ENCODE measurements at places on chromosomes 3 and 15. TPM values are rescaled to one million over a fixed set of nuclear protein-coding genes. Genes with fewer than 3 reads are reported as not detected.
A peak's percentile ranks its signal among the peaks of the same experiment; 100 is the strongest.

DNA sequence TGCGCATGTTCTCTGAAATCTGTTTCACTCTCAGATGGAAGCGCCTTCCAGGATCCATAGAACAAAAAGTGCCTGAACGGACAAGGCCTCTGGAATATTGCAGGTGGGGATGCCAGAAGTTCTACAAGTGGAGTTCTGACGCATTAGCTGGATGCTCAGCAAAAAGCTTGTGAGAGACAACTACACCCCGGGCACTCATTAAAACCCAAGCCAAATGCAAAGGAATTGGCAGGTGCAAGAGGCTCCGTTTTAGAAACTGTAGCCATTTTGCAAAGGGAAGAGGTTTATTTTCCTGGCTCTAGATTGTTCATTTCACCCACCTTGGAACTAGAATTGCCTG is 35.2 kb upstream of the SLC24A5 start:
- no peak for DNase-seq

Gene SV2B
- 2.8 TPM for total RNA-seq

DNA sequence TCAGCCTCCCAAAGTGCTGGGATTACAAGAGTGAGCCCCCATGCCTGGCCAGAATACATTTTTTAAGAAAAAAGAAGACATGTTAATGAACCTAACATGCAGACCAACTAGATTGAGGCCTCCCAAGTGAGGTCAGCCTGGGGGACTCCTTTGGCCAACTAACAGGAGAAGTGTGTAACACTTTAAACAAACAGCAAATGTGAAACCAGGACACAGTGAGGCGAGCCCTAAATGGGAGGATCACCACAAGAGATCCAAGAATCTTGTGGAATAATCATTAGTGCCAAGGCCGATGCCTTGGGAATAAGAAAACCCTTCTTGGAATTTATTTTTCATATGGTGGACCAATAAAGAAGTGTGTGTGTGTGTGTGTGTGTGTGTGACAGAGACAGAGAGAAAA is 73.9 kb downstream of the ATP10A start:
- DNase-seq, result no peak

DNA sequence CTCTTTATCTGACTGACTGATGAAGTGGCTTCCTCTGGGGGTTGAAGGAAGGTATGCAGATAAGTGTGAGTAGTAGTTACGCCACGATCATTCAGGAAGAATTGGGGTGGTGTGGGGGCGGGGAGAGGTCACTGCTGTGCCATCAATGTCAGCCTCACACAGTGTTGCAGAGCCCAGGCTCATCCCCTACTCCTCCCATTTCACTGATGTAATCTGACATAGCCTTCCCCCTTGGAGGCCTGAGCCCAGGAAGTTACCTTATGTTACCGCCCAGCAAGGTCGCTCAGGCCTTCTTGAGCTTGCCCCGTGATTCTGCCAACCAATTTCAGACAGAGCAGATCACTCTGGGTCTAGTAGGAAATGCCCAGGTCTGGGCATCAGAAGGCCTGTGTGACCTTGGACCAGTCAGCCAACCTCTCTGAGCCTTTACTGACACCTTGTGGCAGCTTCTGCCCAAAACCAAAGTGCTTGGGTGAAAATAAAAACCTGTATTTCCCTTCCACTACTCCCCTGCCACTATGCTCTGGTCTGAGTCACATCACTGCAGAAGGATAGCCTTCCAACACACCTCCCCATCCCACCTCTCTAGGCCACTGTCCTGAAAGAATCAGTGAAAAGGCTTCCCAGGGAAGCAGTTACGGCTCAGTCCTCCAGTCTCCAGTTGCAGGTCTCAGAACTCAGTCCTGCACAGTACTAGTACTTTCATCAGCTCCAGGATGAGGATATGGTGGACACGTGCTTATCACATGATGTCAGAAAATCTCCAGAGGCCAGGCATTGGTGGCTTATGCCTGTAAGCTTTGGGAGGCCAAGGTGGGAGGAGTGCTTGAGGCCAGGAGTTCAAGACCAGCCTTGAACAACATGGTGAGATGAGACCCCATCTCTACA is 28.1 kb upstream of the INSYN1 start:
- DNase-seq, result no peak

DNA sequence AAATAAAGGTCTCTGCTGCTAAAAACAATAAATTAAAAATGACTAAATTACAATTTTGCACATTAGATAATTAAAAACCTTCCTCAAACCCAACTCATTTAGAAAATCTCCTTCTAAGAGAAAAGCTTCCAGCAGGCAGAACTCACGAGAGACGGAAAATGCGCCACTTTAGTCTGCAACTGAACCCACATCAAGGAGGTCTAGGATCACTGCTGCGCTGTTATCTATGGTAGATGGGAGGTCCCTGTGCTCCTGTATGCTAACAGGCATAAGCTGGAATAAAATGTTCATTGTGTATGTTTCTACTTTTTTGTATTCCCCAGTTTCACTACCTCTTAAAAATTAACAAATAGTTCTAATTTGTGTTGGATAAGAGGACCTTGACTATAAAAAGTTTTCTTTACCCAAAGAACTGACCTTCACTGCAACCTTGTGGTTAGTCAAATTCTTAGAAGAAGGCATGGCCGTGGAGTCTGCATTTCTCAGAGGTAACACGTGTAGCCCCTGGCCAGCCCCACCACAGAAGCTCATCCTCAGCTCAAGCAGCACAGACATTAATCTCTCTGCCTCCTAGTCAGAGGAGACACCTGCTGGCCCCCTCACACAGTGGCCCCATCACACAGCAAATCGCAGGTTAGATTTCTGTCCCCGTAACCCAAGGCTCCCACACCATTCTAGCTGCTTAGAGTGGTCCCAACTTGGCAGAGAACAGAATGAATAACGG is 22.3 kb downstream of the STIMATE start:
- DNase-seq, result no peak

Gene MORC1
- not detected for total RNA-seq

DNA sequence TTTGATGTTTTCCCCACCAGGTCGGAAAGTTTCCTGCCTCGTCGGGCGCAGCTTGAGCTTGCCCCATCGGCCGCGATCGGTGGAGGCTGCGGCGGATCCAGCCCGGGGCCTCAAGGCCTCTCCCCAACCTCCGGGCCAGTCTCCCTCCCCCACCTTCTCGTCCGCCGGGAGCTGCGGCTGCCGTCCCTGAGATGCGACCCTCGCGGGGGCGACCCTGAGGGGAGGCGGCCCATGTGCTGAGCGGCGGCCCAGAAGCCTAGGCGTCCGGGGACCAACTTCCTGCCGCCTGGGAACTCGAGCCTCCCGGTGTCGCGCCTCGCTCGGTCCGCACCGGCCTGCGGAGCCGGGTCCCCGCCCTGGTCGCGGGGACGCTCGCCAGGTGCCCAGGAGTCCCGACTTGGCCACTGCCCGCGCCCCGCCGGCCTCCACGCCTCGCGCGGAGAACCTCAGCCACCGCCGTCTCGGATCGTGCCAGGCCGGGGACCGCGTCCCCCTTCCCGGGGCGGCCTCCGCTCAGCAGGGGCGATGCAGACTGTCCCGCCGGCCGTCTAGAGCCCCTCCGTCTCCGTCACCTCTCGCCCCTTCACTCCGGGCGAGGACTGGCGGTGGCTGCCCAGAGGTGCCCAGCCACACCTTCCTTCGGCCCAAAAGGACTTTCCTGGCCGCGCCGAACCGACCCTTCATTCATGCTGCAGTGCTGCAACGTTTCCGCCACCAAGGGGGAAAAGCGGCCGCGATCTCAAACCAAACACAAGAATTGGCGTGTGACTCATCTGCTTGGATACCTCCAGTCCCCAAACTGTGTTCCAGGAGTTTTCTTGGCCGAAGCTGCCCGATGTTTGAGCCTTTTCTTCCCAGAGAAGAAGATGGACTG is 656 bp downstream of the SLMAP start:
- DNase-seq, result peak; percentile 35

GRCh38 chr15:56442354-56442753 is 22.6 kb downstream of the MNS1 start:
- no peak for DNase-seq

All from left ventricle myocardium inferior (tissue), 1 donor.